Esophagus squamous epithelium (tissue), 5 donors: ENCODE measurements at places on chromosomes 1 and 21.

DNA sequence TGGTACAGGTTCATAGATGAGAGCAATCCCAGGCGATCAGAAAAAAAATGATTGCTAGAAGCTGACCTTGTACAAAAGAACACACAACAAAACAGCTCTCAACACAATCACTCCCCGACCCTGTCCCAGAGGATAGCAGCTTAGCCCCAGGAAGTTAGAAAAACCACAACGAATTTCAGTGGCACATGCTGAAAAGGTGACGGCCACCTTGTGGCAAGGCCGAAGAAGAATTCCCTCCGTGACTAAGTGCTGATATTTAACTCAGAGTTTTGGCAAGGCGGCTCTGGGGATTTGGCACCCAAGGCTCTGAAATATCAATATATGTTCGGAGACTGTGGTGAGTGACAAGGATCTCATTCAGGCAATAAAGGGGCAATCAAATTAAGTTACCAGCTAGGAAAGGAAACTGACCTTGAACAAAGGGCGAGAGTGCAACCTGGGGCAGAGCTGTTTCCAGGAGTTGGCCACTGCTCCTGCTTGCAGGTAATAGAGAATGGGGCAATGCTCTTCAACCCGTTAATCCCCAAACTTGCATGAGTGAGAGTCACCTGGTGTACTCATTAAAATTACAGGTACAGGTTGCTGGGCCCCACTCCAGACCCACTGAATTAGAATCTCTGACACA lies 96.2 kb downstream of the BEND5 start:
- DNase-seq: no peak

DNA sequence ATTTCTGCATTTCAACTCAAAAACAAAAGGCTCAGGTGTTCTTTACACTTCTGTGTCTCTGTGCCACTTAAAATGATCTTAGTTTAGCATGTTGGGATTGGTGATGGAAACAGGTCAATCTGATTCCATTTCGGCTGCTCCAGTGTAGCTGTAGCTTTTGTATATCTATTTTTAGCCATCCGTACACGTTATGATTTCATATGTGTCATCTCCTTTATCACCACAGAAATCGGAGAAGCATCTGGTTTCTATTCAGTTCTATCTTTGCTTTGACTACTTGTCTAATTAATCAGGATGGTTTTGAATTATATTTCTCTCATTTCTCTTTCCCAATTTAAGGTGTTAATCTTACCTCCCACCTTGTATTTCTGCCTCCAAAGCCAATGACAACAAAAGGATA lies 41.1 kb downstream of the RGS21 start:
- DNase-seq: no peak

DNA sequence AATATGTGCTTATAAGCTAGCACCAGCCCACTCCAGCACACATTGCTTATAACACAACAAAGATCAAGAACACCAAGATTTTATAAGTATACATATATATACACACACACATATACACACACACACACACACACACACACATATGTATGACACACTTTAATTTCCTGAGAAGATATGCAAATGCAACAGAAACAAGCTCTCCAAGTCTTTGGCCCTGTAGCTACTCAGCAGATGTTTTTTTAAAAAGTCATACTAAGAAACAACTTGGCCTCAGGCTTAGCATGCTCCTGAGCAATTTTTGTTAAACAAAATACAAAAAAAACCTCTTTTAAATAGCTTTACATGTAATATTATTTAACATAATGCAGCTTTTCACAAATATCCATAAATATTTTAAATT lies 11.1 kb downstream of the TNFSF18 start:
- no peak for DNase-seq

DNA sequence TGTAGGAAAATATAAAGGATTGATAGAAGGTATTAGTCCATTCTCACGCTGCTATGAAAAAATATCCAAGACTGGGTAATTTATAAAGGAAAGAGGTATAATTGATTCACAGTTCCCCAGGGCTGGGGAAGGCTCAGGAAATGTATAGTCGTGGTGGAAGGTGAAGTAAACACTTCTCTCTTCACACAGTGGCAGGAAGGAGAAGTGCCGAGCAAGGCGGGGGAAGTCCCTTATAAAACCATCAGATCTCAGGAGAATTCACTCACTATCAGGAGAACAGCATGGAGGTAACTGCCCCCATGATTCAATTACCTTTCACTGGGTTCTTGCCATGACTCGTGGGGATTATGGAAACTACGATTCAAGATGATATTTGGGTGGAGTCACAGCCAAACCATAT lies 1806.0 kb downstream of the MRPL39 start:
- no peak for DNase-seq

DNA sequence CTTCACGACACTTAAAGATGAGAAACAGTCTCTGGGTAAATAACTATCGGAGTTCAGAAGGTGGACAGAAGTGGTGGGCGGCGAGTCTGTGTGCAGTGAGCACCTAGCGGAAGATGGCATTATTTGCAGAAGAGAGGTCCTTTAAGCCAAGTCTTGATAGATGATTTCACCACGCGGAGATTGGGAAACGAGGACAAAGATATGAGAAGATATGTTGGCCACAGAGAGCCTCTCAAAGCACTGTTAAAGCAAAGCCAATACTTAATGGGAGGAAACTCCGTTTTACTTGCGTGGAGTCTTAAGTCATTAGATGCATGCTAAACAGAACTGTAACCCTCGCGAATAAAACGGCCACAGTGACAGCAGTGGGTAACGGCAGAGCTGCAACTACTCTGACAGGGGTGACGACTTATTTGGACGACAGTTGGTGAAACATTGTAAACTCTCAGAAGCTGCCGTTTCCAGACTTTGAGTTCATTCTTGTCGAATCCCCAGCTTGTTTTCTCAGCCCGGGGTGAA lies 577 bp upstream of the CEP350 start:
- no peak for DNase-seq

- DNase-seq: no peak
These were observed 72.8 kb downstream of the SLC45A1 start for GRCh38 chr1:8390707-8391106.
